ENCODE measurements at places on chromosomes 7 and 10.

DNA sequence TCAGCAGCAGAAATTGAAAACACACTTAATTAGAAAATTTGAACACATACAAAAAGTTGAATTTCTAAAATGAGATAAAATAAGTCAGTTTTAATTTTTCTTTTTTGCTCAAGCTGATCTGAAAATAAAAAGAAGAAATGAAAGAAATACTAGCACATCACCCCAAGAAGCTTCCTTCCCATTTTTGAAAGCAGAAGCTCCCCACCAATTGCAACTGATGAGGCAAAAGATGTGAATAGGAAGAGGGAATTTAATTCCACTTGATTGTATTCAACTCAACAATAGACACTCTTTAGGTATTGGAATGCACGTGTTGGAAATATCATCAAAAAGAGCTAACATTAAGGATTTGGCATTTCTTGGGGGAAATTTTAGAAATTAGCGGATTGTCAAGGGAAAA is 175.8 kb downstream of the TRIL start:
- no peak for DNase-seq

DNA sequence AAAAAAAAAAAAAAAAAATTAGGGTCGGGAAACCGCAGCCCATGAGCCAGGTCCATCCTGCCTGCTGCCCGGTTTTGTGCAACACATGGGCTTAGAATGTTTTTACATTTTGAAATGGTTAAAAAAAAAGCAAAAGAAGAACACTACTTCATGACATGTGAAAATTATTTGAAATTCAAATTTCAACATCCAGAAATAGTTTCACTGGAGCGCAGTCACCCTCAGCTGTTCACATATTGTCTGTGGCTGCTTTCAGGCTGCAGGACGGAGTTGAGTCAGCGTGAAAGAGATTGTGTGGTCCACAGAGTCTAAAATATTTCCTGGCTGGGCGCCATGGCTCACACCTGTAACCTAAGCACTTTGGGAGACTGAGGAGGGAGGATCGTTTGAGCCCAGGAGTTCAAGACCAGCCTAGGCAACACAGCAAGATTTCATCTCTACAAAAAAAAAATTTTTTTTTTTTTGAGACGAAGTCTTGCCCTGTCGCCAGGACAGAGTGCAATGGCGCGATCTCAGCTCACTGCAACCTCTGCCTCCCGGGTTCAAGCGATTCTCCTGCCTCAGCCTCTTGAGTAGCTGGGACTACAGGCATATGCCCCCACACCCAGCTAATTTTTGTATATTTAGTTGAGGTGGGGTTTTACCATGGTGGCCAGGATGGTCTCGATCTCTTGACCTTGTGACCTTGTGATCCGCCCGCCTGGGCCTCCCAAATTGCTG is 63.9 kb upstream of the ECHDC3 start:
- no peak for DNase-seq

DNA sequence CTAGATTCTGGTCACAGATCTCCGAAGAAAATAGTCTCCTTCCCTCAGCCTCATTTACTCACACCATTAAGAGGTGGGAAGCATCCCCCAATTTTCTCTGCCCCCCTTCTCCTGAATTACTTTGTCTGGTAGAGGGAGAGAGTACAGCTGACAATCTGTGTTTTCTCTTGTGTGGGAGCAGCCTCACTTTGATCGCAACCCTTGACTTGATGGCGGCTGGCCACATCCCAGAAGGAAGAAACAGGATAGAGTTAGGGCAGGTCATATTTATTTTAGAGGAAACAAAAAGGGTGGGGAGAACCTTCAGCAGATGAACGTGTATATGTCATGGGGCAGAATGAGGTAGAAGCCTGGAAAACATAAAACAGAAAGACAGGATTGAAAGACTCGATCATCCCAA is 82.4 kb upstream of the FAM171A1 start:
- no peak for DNase-seq

DNA sequence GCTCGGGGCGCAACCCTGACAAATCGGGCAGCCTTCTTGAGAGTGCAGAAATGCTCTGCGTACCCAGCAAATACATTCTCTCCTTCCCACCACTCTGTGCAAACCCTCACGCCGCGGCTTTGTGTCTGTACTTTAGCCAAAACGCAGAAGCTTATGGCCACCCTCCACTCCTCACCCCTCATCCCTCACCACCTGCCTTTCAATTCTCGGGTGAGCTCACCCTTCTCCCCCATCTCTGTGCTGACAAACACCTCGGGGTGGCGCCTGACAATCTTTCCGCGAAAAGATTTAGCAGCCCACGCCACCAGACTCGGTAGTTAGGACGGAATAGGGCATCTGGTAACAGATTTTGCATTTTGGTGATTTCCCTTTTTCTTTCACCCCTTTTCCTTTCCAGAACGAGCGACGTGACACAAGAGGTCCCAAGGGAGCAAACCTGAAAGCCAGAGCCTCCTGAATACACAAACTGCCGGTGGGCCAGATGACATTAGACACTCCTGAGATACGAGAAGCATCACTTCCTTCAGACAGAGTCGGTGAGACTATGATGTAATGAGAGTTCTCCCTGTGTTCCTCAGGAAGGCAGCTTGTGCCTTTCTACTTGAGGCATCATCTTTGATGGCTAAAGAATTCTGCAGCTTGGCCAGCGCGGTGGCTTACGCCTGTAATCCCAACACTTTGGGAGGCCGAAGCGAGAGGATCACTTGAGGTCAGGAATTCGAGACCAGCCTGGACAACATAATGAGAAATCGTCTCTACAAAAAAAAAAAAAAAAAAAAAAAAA is 671 bp upstream of the ATAD1 start:
- DNase-seq, result no peak

GRCh38 chr10:96657385-96657784 is 62.9 kb downstream of the PIK3AP1 start:
- no peak for DNase-seq

DNA sequence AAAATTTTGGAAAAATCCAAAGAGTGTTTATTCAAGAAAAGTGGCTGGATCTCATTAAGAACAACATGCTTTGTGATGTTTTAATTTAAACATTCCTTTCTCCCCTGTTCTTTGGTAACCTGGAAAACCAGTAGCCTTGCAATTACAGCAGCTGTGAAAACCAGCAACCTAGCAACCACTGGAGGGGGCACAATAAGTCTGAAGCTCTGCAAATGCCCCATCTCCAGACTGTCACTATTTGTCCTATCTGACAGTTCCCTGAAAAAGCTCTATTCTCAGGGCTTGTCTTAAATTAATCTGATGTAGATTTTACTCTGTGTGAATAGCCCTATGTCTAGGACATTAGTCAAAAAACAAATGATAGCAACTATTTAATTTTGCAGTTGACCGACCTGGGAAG is 137.6 kb upstream of the THSD7A start:
- no peak for DNase-seq

DNA sequence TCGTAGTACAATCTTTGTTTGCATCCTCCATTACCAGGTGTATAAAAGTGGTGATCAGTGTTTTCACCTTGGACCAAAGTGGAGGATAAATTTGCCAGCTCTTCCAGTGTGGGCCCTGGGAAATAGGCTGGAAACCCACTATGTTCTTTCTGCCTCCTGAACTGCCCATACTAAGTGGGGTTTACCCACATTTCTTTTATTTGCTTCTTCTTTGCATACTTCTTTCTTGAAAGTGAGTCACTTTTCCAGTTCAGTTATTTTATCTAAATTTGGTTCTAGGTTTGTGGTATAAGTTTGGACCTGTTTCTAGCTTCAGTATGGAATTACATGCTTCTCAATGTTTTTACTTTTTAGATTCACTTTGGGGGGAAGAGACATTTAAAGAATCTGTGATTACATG is 126.2 kb upstream of the ACBD5 start:
- no peak for DNase-seq

DNA sequence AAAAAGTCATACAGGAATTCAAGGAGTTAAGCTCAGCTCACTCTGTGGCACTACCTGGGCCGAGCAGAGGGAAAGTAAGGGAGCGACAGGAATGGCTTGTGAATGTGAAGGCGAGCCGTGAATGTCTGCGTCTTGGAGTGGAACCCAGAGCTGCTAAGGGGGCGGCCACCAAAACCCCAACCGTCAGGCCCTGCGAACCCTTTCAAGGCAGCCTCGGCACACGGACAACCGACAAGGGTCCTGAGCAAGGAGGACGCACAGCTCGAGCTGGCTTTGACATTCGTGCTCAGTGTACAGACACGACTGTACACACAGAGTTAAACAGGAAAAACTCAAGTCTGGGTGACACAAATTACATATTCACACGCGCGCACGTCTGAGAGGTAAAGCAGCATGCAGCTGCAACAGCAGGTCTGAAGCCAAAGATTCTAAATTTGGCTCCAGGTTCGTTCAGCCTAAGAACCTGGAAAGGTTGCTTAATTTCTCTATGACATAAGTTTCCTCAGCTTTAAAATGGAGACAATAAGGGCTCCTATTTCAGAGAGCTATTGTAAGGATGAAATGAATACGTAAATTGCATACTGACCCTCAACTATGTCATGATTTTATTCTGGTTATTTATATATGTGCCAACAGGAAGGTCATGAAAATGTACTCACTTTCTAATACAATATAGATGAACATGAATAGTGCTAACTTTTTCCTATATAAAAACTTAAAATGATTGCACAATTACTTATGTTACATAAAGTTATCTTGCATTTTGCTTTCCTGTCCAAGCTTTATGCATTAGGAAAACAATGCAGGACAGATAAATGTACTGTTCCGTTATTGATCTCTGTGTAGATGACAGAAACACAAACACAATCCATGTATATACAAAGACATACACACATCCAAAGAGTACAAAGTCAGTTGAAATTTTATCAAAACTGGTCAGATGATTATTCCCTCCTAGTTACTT is 192.9 kb downstream of the ZMYND11 start:
- DNase-seq, result no peak

DNA sequence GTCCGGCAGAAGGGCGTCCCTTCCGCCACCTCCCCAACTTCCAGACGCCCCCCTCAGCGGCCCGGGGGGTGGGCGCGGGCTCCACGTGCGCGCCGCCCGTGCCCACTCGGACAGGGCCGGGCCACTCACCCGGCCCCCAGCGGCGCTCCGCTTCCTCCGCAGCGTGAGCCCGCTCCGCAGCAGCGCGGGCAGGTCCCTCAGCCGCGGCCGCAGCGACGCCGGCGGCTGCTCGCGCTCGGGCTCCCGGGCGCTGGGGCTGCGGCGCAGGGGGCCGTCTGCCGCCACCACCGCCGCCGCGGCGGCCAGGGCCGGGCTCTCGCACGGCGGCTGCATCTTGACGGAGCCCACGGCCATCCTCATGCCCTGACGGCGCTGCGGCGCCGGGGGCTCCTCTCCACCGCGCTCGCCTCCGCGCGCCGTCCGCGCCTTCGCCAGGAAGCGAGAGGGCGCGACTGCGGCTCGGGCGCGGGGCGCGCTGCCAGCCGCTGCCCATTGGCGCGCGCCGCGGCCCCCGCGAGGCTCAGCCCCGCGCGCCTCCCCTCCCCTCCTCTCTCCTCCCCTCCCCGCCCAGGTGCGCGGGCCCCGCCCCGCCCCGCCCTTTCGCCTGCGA is at the start of gene RAPGEF5:
Gene RAPGEF5 (minus strand): TSS at position 454 of the 610 bp plus-strand sequence. CDS start 94 bp downstream, at position 360.
- no peak for DNase-seq

DNA sequence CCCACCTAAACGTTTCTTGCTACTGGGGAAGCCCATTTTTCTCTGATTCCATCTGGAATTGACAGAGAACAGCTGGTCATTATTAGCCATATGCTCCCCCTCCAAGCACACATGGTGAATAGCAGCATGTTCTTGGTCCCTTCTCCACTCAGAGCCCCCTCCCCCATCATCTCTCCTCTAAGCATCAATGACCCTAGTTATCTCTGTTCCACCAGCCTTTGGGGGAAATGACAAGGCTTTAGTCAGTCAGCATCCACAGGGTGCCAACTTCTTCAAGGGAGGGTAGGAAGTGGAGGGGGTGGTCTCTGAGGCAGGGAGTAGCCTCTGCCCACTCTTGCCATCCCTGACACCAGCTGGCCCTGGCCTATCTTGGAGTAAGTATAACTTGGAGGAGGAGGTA is 163.1 kb downstream of the UBE2H start:
- DNase-seq, result no peak

GRCh38 chr7:106812027-106812643 is 52.9 kb upstream of the PIK3CG start:
- DNase-seq, result no peak

GRCh38 chr10:129030603-129030895 is 436.5 kb upstream of the MGMT start:
- no peak for DNase-seq

DNA sequence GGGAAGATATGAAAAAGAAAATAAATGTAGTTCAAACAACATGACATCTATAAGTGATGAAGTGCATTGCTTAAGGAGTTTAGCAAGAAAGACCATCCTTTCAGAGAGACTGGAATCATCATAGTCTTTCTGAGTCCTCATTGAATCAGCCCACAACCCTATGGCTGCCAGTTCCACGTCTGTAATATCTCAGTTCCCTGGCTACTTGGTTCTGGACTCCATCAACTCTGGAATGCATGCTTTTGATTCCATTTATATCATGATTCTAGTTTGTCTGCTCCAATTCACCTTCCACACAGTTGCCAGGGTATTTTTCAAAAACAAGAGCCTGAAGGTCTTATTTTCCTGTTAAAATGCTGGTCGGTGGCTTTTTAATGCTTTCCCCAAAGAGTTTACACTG is 126.4 kb upstream of the MDFIC start:
- no peak for DNase-seq

DNA sequence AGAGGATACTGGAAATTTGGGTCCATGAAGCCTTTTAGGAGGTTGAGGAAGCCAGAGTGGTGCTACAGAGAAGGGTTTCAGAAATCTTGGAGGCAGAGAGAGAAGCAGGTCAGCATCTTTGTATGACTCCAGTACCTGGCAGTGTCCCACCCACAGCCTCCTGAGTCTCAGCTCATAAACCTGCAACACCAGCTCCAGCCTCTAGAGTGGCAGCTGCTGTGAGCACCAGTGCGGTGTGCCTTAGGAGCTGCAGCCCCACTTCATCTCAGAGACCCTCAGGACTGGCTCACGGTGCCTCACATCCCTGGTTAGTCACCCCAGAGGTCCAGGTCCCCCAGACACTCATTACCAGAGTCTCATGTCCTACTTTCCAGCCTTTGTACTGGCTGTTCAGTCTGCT is 84.8 kb upstream of the PRKAR2B start:
- no peak for DNase-seq

DNA sequence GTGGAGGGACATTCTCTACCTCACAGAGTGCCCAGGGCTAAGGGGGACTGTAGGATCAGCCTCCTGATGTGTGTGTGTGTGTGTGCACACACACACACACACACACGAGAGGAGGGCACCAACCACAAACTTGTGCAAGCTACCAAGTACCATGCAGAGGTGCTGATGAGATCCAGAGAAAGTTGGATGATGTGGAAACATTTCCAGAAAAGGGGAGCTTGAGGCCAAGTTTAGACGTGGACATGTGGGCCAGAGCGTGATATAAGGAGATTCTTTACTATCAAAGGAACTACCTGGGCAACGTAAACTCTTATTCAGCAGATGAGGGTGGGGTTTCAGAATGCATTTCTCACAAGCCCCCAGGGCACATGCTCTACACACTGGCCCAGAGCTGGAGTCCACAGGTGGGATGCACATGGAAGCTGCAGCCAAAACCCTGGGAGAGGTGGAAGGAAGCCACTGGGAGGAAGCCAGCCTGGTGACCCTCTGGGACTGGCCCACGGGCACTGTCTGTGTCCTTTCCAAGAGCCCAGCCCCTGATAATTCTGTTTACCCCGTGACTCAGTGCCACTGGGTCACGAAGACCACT is 53.5 kb downstream of the DLG5 start:
- DNase-seq, result no peak
